ENCODE measurements at places on chromosomes 5 and 9. TPM values are rescaled to one million over a fixed set of nuclear protein-coding genes. Genes with fewer than 3 reads are reported as not detected.

PCDHGC3 gene
- 0.21 TPM for total RNA-seq

DNA sequence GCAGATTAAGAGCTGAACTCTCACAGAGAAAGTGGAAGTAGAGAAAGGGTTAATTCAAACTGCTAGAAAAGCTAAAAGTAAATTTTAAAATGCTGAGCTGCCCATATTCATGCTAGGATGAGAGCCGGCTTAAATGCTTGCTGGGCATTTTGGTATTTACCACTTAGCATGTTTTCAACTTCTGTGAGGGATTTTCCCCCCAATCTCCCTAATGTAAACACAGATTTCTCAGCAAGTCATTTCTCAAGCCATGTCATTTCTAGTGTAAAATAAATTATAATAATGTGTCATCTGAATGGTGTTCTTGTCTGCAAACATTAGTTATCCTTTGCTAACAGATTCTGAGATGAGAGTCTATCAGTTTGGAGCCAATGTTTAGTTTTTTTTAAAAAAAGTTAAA lies 22.3 kb downstream of the RPS23 start:
- no peak for DNase-seq

PCDHA9 gene
- not detected for total RNA-seq

C5orf58 gene
- total RNA-seq, result not detected

DNA sequence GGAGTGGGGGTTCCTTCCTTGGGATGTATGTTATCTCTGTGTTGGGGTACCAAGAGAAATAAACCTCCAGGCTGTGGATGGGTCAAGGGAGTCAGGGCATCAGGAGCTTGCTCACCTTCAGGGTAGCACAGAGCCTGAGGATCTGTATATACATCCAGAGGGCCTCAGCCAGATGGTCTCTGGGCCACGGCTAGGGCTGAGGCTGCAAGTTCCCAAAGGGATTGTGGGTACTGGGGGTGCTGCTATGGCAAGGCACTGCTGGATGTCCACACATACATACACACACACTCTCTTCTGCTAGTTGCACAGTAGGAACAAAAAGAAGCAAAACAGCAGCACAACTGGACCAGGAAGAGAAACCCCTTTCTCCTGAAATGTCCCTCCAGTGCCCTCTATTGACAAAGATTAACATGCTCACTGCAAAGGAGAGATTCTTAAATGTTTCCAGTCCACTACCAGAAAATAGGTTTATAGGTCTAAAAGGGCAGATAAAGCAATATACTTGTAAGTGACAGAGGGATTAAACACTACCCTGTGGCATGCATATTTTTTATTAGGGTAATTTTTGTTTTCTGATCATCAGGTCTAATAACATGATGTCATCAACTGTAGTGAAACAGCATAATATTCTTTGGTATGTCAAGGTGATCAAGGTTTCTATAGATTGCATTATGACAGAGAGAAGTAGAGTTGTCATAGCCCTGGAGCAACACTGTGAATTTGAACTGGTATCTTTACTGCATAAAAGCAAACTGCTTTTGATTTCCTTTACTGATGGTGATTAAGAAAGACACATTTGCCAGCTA lies 56.3 kb upstream of the KCNN2 start:
- DNase-seq, result no peak

CEL gene
- total RNA-seq, result 2.1 TPM

- no peak for DNase-seq
These were observed 3.5 kb downstream of the DMXL1 start for GRCh38 chr5:119074419-119074818.

DNA sequence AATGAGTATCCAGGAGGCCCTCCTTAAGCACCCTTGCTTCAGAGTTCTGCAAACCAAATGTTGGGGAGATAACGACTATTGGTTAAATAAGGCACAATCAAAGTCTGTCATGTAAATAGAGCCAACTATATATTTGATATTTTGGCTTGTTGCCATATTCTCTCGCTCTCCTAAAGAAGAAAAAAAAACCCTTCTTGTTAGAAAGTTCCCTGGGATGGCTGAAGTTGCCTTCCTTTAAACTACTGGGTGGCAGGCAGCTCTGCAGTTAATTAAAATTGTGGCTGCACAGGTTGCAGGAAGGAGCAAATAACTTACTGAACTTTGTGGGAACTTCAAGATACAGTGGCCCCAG lies 227.0 kb upstream of the ANKRD55 start:
- DNase-seq, result no peak

DNA sequence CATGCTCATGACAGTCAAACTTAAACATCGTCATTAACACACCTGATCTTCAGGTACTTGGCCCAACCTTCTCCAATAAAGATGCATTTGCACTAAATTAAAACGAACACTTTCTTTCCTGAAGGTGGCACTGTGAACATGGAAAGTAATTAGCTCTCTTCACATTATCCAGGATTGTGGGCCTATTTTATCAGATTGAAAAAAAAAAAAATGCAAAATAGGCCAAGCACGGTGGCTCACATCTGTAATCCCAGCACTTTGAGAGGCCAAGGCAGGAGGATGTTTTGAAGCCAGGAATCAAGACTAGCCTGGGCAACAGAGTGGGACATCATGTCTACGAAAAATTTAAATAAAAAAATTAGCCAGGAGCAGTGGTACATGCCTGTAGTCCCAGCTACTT lies 14.4 kb upstream of the CDC20B start:
- no peak for DNase-seq

- DNase-seq, result no peak
These were observed 251.9 kb downstream of the EBF1 start for GRCh38 chr5:158847772-158848171.

Measured in activated T-helper 2 cell treated with anti-CD3 and anti-CD28 coated beads, Interferon-gamma antibody, Interleukin-2, Interleukin-4, amounts not matched to agents 10 μg/mL and 5 μg/mL and 100 μg/mL, durations not matched to agents 14 hours and 24 hours and 36 hours (primary cell).